ENCODE measurements at places on chromosomes 1 and 21. TPM values are rescaled to one million over a fixed set of nuclear protein-coding genes. Genes with fewer than 3 reads are reported as not detected.

- peak; percentile 82 for DNase-seq
These were observed 25.9 kb downstream of the S100A6 start for GRCh38 chr1:153509729-153510354.

DNA sequence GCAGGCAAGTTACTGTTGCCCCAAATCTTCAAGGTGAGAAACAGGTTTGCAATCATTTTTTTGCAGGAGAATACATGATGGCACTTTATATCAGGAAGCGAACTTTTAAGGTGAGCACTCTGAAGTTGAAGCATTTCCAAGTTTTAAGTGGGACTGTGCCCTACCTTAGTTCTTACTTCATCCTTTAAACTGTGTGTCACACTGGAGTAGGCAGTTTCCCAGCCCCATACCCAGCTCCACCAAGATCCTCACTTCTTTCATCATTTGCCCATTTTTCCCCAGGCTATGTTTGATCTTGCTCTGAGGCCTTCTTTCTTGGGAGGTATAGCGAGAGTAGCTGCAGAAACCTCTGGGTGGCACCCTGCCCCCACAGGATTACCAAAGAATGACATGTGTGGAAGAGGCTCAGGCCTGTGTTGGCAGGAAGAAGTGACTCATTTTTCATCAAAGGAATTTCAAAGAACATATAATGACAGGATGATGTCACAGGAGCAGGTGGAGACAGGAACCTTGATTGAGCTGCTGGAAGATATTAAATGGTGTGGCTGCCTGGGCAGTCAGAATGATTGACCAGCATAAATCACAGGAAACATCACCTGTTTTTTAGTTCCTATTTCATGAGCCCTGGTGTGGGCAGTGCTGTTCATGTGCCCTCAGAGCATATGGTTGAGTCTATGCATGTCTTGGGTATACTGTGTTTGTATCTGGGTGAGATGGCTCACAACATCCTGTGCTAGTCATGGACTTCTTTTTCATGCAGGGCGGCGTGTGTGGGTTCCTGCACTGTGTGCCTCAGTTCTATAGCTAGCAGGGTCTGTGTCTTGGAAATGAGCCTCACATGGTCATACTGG, 20.8 kb upstream of the MACF1 start:
- no peak for DNase-seq

GRCh38 chr1:67644566-67644965, 40.4 kb upstream of the GADD45A start:
- DNase-seq = no peak

- no peak for DNase-seq
These were observed 56.6 kb upstream of the C1orf174 start for GRCh38 chr1:3956527-3957170.

DNA sequence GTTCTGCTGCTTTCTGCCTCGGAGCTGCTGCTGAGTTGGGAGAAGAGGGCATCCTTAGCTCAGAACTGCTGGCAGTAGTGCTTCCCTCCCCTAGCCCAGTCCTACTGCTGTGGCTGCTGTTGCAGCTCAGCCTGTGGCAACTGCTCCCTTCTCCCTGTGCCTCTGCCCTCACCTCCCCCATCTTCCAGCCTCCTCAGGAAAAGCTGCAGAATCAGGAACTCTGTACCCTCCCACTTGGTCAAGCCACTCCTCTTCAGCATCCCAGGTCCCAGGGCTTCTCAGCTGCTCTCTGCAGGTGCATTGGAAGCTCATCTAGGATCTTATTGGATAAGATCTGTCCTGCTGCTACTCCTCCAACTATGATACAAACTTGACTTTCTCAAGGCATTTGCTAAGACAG, 316.7 kb downstream of the BRINP2 start:
- no peak for DNase-seq

DNA sequence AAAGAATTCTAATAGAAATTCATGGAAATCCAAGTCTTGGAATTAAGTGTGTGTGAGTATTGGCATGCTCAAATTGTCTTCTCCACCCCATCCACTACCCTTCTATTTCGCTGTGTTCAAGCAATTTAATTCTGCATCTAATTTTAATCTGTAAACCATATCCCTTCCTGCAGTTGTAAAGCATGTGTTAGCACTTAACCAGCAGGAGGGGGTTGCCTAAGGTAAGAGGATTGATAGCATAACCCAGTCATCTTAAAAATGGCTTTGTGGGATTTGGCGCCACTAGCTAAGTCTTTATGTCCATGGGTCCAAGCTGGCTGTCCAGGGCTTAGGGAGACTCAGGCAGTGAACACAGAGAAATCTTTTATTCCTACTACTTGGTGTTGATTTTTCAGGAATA, 210.3 kb downstream of the PTPRC start:
- no peak for DNase-seq

- DNase-seq = no peak
These were observed 54.5 kb downstream of the HMGB4 start for GRCh38 chr1:33918368-33918767.

DNA sequence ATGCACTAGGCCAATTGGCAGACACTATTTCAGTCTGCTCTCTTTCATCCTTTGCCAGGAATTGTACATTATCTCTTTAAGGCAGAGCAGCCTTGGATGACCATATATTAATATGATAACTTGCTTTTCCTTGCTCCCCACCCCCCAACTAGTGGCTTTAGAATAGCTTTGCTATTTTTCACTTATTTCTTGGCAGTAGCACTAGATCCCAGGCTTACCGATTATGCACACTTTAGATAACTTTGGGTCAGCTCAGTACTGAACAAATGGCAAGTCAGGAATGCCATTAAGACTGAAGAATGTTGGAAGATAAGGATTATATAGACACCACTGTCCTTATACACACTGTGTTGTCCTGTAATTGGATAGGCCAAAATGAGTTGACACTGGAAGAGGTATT, 146.4 kb downstream of the FGGY start:
- DNase-seq = no peak

- no peak for DNase-seq
These were observed 3.8 kb downstream of the BCL9 start for GRCh38 chr1:147545133-147545532.

DNA sequence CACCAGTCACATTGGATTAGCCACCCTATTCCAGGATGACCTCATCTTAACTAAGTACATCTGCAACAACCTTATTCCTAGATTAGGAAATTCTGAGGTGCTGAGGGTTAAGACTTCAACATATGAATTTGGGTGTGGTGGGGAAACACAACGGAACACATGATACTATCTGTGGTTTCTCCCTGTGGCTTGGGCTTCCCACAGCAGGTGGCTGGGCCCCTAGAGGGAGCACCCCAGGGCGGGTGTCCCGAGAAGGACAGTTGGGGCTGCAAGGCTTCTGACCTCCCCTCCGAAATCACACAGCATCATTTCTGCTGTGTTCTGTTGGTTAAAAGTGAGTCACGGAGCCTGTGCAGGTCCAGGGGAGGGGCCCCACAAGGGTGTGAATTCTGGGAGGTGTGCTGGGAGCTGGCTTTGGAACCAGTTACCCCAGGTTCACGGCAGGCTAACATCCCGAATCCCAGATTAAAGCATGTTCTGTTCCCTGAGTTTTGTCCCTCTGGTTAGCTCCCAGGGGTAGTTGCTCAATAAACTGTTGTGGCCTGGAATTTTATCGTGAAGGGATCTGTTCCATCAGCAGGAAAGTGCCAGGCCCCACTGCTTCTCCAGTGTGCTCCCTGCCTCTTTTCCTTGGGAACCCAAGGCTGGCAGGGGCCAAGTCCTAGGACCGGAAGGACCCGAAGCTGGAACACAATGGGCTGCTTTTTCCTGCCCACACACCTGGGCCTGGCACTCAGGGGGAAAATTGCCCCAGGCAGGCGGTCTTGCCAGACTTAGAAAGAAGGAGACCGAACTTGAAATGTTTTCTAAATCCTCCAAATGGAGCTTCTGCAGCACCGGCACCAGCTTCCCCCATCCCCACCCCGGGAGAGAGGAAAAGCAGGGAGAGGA, 154.0 kb upstream of the WNT4 start:
- no peak for DNase-seq

DNA sequence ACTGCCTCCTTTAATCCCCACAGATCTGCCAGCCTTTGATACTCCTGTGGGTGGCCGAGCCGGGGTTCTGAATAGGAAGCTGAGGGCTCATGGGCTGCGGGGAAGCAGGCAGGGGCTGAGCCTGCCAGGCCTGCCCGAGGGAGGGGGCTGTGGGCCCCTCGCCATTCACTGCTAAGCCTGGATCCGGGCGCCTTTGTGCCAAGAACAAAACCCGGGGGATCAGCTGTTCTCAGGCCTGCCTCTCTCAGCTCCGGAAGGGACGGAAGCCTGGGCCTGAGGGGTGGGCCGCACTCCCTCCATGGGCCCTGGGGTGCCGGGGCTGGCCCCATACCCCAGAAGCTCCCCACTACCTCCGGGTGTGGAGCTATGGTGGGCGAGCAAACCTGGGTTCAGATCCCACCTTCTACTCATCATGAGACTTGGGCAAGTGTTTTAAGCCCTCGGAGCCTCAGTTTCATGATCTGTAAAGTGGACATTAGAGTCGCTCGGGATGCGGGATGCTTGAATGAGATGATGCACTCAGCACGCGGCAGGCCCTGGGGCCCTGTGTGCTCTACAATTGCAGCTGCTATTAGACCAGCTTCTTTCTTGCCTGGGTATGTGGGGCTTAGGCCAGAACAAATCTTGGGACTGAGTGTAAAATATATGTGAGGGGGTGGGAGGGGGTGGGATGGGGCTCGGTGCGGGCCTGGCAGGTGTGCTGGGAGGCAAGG, 19.2 kb upstream of the EPHA2 start:
- no peak for DNase-seq

- no peak for DNase-seq
These were observed 61.5 kb downstream of the RGS21 start for GRCh38 chr1:192378276-192378675.

Gene DISP1
- total RNA-seq = 9.6 TPM

Gene CTSK
- total RNA-seq = 8.8 TPM

Gene CIART
- 4.7 TPM for total RNA-seq

Gene CD53
- total RNA-seq = not detected

Gene LEPR
- total RNA-seq = 6.8 TPM
